H4 (cell line): ENCODE measurements at places on chromosomes 1 and 21.

- no peak for DNase-seq
Measured at GRCh38 chr1:50983219-50983802, 13.3 kb downstream of the CDKN2C start.

GRCh38 chr1:181011301-181012202 lies 11.1 kb downstream of the STX6 start:
- no peak for DNase-seq

- DNase-seq, result no peak
Measured at GRCh38 chr1:40314721-40315238, 2.3 kb downstream of the COL9A2 start.

GRCh38 chr21:44525391-44526095 lies 14.5 kb downstream of the KRTAP10-1 start:
- no peak for DNase-seq

- no peak for DNase-seq
Measured at GRCh38 chr1:155320661-155321617, at the start of gene RUSC1. RUSC1 (plus strand) TSS chr1:155320894; CDS start chr1:155321774, 880 bp downstream.
